ENCODE measurements at places on chromosomes 16 and 17.
A peak's percentile ranks its signal among the peaks of the same experiment; 100 is the strongest.

DNA sequence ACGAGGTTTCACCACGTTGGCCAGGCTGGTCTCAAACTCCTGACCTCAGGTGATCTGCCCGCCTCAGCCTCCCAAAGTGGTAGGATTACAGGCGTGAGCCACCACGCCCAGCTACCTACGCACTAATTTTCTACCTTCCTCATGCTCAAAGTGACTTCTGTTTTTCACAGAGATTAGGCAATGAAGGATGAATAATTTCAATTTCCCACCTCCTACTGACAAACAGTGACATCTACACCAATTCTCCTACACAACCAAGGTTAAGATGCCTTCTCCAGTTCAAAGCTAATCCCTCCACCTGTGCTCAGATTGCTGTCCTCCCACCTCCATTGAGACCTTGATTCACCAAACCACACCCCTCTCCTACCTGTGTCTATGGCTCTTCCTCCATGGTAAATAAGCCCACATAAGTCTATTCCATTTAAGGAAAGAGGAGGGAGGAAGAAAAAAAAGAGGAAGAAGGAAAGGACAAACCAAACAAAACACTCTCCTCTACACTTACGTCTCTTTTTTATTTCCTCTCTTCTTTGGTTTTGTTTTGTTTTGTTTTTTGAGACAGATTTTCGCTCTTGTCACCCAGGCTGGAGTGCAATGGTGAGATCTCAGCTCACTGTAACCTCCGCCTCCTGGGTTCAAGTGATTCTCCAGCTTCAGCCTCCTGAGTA, 5.5 kb upstream of the MED11 start:
- DNase-seq, result no peak

- no peak for DNase-seq
Observed at GRCh38 chr16:84459533-84459894, 44.9 kb downstream of the MEAK7 start.

GRCh38 chr17:38601539-38602351, 4.0 kb downstream of the SRCIN1 start:
- no peak for DNase-seq

- DNase-seq, result no peak
Observed at GRCh38 chr17:17355426-17355825, 52.3 kb downstream of the NT5M start.

DNA sequence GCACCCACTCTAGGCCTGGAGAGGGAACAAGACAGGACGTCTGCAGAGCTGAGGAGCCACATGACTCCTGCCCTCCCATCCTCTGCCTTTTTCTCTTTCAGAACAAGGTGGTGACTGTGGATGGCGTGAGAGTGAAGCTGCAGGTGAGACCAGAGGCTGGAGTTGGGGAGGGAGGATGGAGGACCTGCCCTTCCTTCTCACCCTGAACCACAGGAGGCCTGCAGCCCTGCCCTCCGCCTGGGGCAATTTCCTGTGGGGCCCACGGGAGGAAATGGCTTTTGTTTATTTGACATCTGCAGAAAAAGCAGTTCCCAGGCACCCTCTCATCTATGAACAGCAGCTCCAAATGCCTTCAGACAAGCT, 5.1 kb downstream of the RAB37 start:
- DNase-seq, result no peak

- no peak for DNase-seq
Observed at GRCh38 chr17:60401819-60402218, 9.9 kb upstream of the USP32 start.

GRCh38 chr17:66964930-66965800, 658 bp downstream of the CACNG4 start:
- DNase-seq, result no peak

- DNase-seq, result no peak
Observed at GRCh38 chr17:27818401-27819105, 18.2 kb upstream of the NOS2 start.

DNA sequence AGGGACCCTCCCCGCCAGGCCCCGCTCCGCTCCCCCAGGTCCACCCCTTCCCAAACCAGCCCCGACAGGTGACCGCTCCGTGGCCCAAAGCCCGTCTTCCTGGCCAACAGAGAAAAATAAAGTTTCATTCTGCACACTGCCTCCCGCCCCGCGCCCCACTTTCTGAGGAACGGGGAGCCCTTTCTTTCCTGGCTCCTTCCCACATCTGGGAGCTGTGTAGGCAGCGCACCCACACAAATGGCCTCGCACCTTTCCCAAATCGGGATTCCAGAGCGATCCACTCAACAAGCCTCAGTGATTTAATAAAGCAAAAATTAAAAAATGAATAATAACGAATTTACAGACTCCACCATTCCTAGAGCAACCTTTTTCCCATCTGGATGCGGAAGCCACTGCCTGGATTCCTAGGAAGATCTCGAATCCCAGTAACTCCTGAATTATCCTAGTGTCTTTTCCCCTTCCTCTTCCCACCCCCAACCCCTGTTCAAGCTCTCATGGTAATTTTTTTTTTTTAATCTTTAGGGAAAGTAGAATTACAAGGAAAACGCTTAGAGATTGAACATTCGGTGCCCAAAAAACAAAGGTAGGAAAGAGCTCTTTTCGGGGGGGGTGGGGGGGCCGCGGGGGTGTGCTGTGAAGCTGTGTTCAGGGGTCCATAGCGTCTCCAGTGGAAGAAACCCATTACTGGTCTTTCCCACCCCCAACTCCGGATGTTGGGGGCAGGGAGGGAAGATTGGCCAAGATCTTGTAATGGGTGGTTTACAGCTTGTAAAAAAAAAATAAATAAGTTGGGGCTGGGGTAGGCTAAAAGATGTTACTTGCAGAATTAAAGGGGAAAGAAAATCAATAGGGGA, 1.6 kb downstream of the IGF2BP1 start:
- peak; percentile 74 for DNase-seq

- no peak for DNase-seq
Observed at GRCh38 chr16:87198328-87198832, 118.8 kb downstream of the C16orf95 start.

DNA sequence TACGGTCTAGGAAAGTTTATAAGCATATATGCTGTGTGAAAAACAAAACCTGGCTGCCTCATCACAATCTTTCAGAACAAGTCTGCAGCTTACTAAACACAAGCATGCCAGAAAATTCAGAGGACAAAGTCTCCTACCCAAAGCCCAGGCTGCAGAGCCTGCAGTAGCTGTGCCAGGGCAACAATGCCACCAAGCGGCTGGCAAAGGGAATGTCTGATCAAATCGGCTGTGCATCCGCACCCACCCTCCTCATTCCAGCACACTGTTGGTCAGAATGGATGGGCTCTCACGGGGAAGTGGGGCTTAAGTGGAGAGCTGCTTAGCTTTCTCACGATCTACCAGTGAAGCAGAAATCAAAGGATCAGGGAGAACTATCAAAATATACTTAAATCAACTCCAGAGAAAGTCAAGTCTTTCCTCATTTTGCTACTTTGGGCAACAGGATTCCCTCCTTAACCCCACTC, 73.5 kb downstream of the CYTH1 start:
- peak; percentile 79 for DNase-seq

- DNase-seq, result peak; percentile 80
Observed at GRCh38 chr17:42365136-42365535, 23.1 kb downstream of the STAT3 start.

DNA sequence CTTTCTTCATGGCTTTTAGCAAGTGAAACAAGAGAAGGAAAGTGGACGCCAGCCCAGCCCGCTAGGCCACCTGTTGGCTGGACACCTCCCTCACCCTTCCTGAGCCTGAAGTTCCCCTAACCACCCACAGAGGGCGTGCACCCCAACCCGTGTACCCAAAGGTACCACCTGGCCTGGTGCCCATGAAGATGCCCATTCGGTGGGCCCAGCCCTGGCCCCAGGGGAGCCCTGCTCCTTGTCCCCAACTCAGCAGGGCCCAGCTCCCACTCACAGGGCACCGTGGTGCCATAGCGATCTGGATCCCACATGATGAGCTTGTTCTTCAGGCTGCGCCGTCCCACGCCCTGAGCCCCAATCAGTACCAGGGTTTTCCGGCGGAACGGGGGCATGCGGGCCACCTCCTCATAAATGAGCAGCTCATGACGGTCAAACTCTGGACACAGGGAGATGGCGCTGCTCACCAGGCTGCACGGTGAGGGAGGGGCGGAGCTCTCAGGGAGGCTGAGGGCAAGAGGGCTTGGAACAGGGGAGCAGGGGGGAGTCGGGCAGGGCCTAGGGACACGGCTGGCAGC, 26.8 kb downstream of the MPP2 start:
- DNase-seq, result no peak

- no peak for DNase-seq
Observed at GRCh38 chr16:54546521-54546920, 259.9 kb upstream of the IRX3 start.

- DNase-seq, result peak; percentile 63
Observed at GRCh38 chr16:22321340-22322001, 24.3 kb downstream of the POLR3E start.

- DNase-seq, result no peak
Observed at GRCh38 chr16:16101585-16101984, 121.7 kb downstream of the ABCC6 start.

- DNase-seq, result no peak
Observed at GRCh38 chr16:55828680-55829079, 4.2 kb downstream of the CES1 start.

- DNase-seq, result peak; percentile 21
Observed at GRCh38 chr17:16374146-16374938, 6.5 kb upstream of the UBB start.

- no peak for DNase-seq
Observed at GRCh38 chr16:72752004-72752695, 295.8 kb downstream of the ZFHX3 start.

GRCh38 chr16:88406096-88407041, 23.6 kb downstream of the ZNF469 start:
- no peak for DNase-seq

- DNase-seq, result peak; percentile 68
Observed at GRCh38 chr17:48011405-48012150, 26.0 kb downstream of the COPZ2 start.

GRCh38 chr17:14289162-14289561, 11.7 kb upstream of the HS3ST3B1 start:
- no peak for DNase-seq

DNA sequence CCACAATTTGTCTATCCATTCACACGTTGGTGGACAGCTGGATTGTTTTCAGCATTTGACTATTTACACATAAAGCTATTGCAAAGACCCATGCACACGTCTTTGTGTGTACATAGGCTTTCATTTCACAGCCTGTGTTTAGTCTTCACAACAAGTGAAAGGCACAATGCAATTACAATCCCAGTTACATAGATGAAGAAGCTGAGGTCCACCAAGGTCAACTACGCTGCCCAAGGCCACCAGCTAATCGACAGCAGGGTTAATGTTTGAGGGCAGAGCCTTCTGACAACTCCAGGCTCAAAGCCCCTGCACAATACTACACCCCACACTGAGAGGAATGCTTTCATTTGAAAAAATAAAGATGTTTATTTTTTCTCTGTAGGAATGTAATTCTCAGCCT, 93.6 kb upstream of the CDH13 start:
- no peak for DNase-seq

GRCh38 chr16:86011532-86011931, 112.6 kb downstream of the IRF8 start:
- DNase-seq, result no peak

GRCh38 chr17:45246861-45247428, 14.9 kb downstream of the SPATA32 start:
- no peak for DNase-seq

- DNase-seq, result no peak
Observed at GRCh38 chr17:78696016-78696982, 85.8 kb downstream of the CYTH1 start.

DNA sequence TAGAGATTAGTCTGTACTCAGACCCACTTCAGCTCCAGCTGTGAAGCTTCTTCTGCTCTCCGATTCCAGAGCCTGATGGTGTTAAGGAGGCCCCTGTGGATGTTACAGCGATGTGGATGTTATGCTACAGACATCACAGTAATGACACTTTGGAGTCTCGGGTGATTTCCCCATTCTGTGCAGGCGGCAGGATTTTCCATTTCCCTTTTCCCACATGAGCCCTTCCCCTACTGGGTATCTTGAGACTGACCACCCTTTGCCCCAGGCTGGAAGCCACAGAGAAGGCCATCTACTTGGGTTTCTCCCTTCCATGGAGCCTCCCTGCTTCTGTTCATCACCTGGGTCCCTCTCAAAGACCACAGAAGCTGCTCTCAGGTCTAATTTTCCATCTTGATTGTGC, 78.3 kb downstream of the KCNJ12 start:
- DNase-seq, result no peak

DNA sequence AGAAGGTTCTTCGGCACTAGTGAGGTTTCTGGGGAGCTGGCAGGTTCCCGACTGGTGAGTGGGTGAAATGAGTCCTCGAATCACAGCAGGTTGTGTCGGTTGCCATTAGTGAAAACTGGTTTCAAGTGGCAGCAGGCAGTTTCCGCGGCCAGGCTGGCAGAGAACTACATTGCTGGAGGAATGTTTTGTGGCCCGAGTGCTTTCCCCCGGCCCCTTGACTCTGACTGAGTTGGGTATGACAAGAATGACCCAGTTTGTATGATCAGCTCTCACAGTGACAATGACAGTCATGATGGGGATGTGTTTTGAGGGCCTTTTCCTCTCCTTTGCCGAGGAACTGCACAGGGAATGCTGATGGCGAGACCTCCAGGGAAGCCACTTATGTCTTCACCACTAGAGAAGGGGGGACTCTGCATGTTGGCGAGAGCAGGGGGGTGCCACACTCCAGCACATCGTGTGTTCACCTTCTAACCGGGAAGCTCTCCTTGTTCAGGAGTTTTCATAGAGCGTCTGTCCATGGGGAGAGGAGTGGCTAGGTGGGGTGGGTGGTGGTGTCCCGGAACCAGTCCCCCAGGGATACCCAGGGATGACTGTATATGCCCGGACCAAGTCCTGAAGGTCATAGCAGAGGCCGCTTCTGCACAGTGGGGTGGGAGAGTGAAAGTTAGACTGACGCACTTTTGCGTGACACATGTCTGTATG, 206.0 kb upstream of the CHMP6 start:
- no peak for DNase-seq

GRCh38 chr17:57679906-57680695, 65.0 kb downstream of the CCDC182 start:
- no peak for DNase-seq

GRCh38 chr17:20153231-20153630, 144.1 kb downstream of the SPECC1 start:
- no peak for DNase-seq

DNA sequence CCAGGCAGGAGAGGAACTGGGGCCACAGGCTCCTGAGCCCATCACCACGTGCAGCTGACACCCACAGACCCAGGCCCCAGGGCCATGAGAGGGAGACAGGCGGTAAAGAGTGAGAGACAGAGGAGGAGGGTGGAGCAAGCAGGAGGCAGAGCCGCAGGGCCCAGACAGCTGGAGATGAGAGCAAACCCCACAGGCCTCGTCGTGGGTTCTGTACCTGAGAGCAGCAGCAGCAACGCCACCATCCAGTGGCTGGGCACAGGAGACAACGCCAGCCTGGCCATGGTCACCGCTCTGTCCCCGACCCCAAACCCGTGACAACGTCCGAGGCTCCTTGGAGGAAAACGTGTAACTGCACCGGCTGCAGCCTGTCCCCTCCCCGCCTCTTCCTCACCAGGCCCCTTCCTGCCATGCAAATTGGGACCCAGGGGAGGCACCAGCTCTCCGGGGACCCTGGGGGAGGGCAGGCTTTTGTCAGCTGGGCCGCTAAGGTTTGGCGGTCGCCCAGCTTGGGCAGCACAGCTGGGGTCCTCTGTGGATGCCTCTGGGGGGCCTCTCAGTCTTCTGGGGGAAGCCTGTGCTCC, at the start of gene CD79B:
Gene CD79B, minus strand, starts transcription at position 351 of the 581 bp plus-strand sequence. Its CDS starts 70 bp downstream, at position 281.
- no peak for DNase-seq

All from fibroblast of upper back skin (primary cell).